Brain (organoid and tissue), 16 donors: ENCODE measurements at places on chromosomes 13 and 19.
A peak's percentile ranks its signal among the peaks of the same experiment; 100 is the strongest.

- no peak for DNase-seq
Observed at GRCh38 chr13:77737583-77738200, 40.2 kb downstream of the SLAIN1 start.

GRCh38 chr13:47930649-47931165 lies 70.4 kb downstream of the SUCLA2 start:
- no peak for DNase-seq

DNA sequence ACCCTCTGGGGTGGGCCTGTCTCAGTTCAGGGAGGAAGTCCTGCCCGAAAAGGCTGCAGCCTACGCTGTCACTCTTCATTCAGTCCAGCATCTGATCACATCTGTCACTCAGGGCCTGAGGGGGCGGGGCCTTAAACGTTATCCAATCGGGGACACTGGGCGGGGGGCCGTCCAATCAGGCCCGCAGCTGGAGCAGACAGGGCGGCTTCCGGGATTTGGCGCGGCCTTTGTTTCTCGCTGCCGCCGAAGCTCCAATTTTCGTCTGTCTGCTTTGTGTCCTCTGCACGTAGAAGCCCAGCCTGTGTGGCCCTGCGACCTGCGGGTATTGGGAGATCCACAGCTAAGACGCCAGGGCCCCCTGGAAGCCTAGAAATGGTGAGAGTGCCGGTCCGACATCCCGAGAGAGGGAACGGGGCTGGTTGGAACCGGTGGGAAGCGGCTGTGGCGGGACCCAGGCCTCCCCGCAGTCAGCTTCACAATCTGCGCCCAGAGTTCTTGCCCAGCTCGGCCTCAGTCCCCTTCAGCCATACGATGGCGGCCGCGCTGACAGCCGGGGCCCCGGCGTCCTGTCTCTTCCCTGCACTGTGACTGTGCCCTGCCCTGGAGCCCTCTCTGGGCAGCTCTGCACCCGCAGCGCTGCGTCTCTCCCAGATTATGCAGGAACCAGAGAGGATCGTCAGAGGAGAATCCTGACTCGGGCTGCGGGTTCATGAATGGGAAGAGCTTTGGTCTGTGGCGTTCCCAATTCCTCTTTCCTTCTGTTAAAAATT lies at the start of gene ZNF730:
Gene ZNF730, plus strand, starts transcription at position 224 of the 770 bp plus-strand sequence. Its CDS starts 149 bp downstream, at position 373.
- DNase-seq: peak; percentile 93

DNA sequence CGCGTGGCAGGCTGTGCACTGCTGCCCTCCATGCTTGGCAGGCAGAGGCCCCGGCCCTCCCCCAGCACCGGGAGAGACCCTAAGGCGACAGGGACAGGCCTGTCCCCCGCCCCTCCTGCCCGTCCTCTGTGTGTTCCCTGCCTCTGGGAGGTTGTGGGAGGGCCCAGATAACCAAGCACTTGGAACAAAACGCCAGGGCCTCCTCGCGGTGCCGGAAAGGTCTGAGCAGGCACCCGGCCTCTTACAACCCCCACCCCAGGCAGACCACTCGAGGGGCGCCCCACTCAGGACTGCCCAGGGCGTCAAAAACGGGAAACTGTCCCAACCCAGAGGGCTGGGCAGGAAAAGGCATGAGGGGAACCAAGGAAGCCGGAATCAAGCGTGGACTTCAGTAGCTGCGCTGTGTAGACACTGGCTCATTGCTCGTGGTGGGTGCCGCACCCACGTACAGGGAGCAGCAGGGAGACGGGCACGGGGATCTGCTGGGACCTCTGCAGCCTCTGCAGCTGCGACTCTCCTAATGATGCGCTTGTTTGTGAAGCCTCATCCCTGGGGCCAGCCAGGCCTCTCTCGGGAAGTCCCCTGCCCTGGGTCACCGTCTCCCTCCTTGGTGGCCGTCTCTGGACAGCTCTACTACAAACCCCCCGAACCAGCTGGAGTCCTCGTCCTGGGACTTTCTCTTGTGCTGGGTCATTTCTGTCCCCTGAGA lies 20.0 kb downstream of the GNA11 start:
- no peak for DNase-seq

DNA sequence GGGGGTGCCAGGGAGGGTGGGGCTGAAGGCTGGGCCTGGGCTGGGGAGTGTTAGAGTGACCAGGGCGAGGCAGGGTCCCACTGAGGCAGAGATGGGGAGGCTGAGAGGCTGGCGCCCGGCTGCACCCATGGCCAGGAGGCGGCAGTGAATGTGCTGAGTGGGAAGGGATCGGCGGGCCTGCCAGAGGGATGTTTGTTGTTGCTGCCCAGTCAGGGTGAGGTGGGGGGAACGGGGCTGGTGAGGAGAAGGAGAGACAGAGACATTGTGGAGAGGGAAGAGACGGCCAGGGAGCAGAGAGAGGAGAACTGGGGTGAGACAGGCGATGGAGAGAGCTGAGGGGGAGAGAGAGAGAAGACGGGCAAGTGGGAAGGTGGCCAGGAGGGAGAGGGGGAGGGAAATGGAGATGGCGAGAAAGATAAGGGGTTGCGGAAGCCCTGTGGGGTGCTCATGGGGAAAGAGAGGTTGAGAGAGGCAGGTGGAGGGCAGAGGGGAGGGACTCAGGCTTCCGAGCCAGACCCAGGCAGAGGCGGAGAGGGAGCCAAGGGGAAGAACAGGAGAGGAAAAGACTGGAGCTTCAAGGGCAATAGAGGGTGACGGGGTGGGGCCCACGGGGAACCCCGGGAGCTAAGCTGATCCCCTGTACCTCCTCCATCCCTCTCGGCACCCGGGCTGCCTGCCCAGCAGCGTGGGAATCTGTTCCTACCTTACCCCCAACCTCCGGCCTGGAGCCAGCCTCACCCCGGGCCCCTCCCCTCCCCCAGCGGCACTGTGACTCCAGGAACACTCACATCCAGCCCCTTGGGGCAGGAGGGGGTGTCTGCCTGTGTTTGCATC lies 690 bp upstream of the B3GNT8 start:
- DNase-seq: no peak

GRCh38 chr13:47256618-47257017 lies 359.8 kb upstream of the HTR2A start:
- DNase-seq: no peak

DNA sequence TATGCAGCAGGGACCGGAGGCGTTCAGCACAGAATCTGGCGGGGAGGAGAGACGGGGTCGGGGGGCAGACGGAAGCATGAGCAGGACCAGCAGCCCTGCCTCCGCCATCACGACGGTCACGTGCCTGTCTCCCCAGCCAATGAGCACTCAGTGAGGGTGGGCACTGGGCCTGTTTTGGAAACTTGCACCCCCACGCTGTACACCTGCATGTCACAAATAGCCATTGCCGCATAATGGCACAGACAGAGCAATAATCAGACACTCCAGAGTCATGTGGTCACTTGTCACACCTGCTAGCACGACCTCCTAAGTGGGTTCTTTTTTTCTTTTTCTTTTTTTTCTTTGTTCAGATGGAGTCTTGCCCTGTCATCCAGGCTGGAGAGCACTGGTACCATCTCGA lies 8.8 kb downstream of the ERCC2 start:
- no peak for DNase-seq

DNA sequence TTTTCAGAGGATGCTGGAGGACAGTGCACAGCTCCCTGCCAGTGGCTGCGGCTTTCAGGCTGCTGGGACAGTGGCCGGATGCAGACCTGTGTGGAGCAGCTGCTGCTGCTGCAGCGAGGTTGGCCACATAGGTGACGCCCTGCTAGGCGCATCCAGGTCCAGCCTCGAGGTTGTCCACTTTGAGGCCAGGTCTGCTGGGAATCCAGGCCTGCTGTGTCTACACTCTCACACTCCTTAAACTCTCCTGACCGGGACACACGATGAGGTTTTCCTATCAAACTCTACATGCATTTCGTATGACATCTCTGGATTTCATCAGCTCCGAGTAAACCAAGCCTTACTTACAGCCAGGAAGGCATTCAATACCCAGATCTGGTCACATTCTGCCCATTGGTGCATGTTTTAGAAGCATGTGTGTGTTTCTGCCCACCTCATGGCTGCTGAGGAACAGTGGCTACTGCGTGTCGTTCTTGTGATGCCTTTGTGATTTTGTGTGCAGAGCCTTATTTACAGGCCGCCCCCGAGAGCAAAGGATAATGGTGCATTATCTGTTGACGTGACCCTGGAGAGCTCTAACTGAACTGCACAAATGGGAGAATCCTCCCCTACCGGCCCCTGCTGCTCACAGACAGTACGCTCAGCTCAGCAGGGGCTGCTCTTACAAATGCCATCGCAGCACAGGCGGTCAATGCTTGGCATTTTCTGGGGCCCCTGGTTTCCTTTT lies 12.3 kb upstream of the MCF2L start:
- no peak for DNase-seq

GRCh38 chr13:60627071-60627686 lies 230.2 kb downstream of the TDRD3 start:
- DNase-seq: peak; percentile 83

DNA sequence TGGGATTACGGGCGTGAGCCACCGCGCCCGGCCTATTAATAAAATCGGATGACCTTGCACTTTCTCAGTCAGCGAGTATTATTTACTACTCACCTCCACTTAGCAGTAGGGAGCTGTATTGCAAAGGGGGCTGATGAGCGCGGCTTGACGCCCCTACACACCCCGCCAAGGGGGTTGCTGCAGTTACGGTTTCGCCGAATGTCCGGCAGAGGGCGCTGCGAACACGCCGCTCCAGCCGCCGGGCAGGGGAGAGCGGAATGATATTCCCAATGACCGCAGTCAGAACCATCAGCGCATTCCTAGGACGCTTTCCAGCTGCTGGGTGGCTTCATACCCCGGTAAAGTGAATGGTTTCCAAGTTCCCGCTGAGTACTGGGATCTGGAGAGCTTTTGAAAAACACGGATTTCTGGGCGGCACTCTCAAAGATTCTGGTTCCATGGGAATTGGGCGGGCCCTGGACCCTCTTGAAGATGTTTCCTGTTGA lies 30.0 kb upstream of the TPT1 start:
- peak; percentile 82 for DNase-seq

DNA sequence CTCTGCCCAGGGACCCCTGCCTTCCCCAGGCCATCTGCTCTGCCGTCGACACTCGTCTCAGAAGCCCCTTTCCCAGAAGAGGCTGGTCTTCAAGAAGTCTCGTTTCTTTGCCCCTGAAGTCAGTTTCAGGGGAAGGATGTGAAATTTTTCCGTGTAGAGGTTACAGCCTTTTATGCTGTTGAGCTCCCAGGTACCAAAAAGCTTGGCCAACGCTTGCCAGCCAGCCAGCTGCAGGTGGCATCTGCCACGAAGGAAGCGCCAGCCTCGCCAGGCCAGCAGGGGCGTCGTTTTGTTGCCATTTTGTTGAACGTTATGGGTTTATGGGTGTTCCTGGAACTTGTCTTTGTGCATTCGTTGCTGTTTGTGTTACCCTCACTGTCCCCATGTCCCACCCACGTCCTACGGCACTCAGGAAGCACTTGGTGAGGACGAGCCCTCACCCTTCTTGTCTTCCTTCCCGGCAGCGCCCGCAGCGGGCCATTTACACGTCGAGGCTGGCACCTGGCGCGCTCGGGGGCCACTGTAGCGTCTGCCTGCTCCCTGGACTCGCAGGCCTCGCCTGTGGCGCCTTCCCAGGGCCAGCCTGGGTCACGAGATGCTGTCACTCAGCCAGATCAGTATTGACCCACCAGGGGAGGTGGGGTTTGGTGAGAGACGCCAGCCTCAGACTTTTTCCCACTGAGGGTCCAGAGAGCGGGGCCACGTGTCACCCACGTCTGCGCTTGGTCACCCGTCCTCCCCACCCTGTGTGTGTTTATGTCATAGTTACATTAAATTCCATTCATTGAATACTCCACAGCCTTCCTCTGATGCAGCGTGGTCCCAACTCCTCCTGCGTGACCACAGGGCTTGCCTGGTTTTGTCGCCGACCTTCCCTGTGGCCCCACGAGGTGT lies 37.1 kb downstream of the AP1M1 start:
- DNase-seq: no peak

DNA sequence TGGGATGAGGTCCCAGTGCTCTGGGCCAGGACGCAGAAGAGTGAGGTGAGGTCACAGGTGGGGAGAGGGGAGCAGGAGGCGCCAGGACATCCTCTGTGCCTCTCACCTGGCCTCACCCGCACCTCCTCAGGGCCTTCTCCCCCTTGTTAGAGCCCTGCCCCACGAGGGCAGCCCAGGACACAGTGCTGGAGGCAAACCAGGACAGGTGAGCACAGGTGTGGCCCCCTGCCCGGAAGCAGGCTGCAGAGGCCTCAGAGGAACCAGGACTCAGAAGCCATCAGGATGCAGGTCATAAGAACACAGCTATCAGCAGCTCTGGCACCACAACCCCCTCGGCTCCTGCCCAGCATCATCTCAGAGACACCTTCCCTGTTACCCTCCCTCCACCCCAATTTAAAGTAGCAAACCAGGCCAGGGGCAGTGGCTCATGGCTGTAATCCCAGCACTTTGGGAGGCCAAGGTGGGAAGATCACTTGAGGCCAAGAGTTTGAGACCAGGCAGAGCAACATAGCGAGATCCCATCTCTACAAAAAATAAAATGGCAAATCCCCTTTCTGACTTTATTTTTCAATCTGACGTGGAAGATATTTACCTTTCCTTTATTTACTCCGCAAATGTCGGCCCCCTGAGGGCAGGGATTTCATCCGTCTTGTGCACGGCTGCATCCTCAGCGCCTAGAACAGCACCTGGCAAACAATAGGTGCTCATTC lies at the start of gene CEACAM16:
Gene CEACAM16, plus strand, starts transcription at position 660 of the 710 bp plus-strand sequence. CDS start 2,306 bp downstream, outside the sequence.
- no peak for DNase-seq

- no peak for DNase-seq
Observed at GRCh38 chr19:54561840-54562239, 11.8 kb upstream of the LILRA2 start.

DNA sequence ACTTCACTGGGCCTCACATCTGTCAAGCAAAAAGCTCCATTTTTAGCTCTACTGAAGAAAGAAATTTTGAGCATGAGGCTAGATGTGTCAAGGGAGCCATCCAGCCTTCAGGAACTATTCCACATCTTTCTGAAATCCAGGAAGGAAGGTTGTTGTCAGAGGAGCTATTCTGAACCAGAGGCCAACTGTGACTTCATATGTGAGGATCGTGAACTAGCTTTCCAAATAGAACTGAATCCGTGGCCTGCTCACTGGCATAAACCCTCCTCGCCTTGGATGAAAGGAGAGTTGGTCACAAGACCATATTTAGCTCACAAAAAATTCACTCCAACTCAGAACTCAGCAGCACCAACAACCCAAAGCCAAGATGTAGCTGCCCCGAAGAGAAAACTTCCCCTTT lies 195.8 kb downstream of the FOXO1 start:
- DNase-seq: no peak

DNA sequence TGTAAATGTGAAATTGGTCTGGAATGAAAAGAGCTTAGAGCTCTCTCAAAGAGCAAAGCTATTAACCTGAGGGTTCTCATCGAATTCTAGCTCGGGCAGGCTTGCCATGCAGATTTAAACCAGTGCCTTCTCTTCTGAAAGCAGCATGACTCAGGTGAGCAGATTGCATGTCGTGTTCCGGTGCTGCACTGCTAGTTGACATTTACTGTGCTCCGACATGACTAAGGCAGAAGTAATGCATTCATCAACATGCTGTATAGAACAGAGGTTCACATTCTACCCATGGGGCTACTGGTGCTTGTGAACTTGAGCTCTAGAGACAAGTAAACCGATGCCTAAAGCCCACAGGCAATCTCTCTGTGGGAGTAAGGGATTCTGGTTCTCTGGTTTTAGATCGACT lies 947.7 kb downstream of the EFNB2 start:
- DNase-seq: no peak
